ENCODE measurements at places on chromosomes 3 and 15. TPM values are rescaled to one million over a fixed set of nuclear protein-coding genes. Genes with fewer than 3 reads are reported as not detected.

DNA sequence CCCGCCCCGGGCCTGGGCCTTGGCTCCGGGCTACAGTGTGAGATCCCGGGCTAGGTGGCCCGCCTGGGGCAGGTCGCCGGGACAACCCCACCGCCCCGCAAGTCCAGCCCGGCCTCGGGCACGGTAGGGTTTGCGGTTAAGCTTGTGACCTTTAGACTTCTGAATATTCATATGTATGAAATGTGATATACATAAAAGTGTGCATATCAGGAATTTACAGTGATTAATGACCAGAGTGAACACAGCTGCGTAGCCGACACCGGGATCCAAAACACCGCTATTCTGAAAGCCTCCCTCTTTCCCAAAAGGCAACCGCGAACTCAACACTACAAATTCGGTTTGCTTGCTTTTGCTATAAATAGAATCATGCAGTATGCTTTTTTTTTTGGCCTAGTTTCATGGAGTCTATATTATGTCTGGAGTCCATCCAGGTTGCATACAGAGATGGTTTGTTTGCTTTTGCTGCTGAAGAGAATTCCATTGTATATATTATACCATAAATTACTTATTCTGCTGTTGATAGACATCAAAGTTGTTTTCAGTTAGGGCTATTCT lies 636 bp upstream of the SNRPA1 start:
- no peak for DNase-seq

- DNase-seq: no peak
Measured at GRCh38 chr3:33167716-33168336, 50.8 kb downstream of the SUSD5 start.

- DNase-seq: peak; percentile 56
Measured at GRCh38 chr15:52180196-52180835, 10.9 kb downstream of the GNB5 start.

GRCh38 chr3:32383136-32383711 lies 8.4 kb upstream of the CMTM7 start:
- DNase-seq: no peak

- peak; percentile 56 for DNase-seq
Measured at GRCh38 chr3:41199866-41200668, 762 bp downstream of the CTNNB1 start.

DNA sequence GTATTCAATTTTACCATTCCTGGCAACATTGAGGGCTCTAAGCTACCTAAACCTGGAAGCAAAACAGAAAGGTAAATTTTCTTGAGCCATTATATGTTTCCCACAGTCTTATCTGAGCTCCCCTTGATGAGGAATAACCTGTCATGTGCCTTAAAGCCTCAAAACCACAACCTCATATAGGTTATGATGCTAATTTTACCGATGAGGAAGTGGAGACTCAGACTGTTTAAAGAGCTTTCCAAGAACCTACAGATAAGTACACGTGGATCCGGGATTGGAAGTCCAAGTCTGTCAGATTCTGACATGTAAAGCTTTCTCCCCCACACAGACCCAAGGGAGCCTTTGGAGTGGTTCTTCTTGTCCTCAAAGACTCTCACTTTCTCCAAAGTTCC lies 140.5 kb downstream of the SEMA6D start:
- DNase-seq: no peak

DNA sequence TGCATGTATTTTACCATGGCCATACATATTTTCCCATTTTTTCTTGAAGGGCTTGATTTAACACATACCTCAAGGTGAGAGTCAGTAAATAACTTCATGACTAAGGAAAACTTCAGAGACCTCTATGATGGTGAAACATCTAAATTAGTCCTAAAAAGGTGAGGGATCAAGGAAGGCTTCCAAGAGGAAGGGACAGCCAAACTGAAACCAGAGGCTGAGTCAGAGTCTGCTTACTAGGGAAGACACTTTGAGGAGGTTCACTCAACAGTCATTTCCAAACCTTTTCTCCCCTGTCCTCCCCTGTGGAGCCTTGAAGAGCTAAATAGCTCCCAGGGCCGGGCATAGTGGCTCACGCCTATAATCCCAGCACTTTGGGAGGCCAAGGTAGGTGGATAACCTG lies 206.6 kb downstream of the SHQ1 start:
- no peak for DNase-seq

DNA sequence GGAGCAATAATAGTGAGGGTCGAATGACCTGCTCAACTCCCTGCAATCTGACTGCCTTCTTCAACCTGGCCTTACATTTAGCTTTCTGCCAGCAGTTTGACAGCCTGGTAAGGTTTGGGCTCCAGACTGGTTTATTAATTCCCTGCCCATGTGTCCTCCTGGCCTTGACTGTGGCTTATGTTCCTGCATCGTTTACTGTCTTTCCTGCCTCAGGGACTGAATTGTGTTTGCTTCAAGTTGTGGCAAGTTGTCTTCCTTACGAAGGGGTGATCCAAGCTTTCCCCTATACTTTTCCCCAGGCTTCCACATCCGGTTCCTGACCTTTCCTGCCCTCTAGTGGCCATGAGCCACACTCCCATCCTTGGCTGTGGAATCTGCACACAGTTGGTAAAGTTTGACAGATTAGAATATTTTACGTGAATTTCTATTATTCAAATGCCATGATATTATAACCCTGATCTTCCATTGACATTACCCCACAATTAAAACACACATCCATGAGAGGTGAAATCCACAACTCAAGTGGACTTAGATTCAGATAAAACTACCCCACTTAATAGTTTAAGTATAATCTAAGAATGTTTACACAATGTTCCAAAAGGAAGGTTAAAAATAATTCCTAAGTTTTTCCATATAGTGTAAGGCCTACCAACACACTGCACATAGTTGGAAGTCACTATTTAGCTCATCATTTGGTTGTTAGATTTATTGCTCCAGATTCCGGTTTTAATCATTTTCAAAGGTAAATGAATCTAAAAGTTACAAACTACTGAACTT lies 95.7 kb downstream of the NEDD4 start:
- DNase-seq: no peak

GRCh38 chr3:175301741-175302140 lies 442.6 kb downstream of the NAALADL2 start:
- DNase-seq: no peak

GRCh38 chr3:105822171-105823123 lies 46.4 kb downstream of the CBLB start:
- DNase-seq: no peak

DNA sequence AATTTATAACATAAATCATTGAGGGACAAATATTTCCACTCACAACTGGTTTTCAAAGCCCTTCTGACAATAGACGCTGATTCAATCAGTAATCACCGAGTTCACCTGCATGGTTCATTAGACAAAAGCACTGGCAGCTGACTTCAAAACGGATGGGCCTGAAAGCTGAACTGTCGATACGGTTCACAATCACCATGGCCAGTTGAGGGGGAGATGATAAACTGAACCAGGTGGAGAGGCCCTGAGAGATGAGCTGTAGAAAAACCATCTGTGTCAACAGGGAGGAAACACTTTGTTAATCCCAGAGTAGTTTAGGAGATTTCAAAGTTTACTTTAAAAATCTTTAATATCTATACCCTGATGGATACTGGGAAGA lies 75.0 kb downstream of the PEX5L start:
- no peak for DNase-seq

DNA sequence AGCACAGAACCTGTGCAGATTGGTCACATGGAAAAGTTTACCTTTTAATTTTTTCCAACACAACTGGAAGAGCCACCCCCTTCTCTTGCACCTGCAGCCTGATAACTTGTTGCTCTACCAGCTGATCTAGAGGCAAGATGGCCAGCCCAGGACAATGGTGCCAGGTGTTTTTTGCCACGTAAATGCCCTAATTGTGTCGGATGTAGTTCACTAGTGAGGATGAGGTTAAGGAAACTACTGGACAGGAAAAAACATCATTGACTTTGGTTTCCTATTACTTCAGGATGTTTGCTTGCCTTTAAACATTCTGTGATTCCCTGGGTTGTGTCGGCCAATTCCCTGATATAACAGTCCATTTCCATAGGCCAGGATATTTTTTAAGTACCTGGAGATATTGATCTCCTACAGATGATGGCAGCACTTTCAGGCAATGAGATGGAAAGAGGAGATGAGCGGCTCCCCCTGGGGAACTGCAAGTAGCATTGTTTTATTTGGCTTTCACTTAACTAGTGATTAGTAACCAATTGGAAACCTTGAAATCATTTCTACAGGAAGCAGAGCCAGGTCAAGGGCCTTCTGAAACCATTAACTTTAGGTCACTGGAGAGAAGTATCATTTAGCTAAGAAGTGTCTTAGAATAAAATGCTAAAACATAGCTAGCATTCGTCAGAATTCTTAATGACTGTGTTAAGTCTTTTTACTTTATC lies 72.5 kb downstream of the OSBPL10 start:
- DNase-seq: no peak

DNA sequence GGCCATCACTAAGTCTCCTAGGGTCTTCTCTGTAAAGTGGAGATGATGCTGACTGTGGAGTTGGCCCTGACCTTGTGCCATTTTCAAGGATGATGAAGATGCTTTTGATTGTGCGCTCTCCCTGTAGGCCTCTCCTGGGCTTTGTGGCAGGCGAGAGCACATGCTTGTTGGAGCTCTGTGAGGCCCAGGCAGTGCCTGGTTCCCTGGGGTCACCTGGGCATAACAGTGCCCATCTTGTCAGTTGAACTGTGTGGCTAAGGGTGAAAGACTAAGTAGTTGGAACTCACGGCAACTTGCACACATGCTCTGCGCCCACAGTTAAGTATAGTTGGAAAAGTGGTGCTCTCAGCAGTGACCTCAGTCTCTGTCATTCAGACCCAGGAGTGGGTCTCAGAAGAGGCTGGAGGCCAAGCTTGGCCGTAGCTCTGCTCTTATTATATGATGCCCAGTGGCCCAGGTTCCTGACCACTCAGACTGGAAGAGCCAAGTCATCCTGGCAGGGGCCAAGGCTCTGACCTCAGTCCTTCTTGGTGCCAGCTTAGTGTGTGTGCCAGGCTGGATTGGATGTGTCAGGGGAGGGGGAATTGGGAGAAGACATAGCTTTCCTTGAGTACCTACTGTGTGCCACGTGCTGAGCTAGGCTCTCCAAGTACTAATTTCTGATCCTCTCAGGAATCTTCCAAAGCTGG lies 154.6 kb downstream of the EEFSEC start:
- no peak for DNase-seq

DNA sequence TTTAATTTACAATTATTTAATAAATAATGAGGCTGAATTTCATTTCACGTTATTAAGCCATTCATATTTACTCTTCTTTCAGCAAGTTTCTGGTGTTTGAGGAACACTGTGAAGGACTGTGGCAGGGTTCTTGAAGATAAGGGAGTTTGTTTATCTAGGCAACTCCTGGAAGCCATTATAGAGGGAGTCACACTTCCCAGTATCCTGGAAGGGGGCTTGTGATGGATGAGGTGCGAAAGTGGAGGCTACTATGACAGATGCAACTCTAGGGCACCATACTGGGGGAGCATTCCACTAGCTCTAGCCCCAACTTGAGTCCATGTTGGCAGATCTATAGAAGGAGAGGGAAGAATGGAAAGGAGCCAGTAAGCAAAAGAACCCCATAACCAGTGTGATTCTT lies 14.4 kb downstream of the CNOT10 start:
- no peak for DNase-seq

GRCh38 chr3:157082305-157082982 lies 77.5 kb downstream of the CCNL1 start:
- DNase-seq: no peak

GRCh38 chr15:67741308-67741707 lies 84.0 kb upstream of the SKOR1 start:
- no peak for DNase-seq

DNA sequence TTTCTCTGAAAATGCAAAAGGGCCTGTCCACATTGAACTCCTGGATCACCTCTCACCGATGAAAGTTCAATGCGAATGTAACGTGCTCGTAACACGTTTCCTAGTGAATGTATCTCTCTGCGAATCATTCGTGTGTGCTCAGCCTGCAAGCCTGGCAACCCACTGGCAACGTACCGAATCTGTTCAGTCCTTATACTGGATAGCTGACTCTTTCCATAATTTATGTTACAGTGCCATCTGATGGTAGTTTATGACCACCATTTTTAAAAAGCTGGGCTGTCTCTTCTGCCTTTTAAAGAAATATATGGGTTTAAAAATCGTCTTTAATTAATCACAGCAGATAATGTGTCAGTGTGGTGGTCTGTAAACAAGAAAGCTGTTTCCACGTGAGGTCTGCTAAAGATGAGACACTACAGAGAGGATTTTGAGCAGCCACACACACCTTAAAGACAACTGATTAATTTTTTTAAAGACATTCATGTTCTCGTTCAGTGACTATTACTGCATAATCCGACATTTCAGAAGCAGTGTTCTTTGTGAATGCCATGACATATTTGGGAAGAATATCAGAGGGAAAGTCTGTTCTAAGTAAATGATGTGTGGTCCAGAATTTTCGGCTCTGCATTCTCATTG lies 69.4 kb upstream of the FOXP1 start:
- DNase-seq: no peak

DNA sequence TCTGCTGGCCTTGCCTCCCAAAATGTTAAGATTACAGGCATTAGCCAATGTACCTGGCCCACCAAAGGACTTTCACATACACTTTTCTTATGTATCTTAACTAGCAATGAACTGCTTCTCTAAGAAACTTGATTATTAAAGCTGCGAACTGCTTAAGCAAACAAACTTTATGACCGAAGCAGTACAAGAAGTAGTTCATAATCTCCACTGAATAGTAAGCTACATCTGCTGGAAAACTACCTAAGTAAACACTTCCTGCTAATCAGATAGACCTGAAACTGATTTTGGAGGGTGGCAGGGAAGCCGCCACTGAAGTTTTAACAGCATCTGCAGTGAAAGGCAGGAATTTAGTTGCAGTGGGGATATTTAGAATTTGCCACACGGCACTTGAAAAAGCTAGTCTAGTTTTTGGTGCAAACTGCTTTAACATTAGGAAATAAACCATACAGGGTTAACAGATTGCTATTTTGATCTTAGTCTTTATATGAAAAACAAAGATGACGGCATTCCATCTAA lies 8.1 kb downstream of the HYPK start:
- DNase-seq: no peak

GRCh38 chr15:39403640-39404117 lies 177.2 kb upstream of the THBS1 start:
- no peak for DNase-seq

DNA sequence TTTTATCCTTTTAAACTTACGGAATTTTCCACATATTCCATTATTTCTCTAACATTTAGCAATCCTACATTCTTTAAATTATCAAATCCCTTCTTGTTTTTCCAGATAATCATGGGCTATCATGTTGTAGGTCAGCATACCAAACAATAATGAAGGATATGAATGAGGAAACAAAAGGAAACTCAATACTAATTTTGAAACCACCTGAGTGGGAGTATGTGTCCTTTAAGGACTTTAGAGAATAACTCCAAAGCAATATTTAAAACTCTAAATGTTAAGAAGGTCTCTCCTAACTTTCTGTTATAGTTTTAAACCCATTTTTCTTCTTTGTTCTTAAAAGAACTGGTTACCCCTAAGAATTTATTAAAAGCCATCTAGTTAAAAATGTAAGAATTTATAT lies 43.0 kb downstream of the TP53BP1 start:
- DNase-seq: no peak

GRCh38 chr15:90231028-90232017 lies 2.4 kb downstream of the CIB1 start:
- peak; percentile 87 for DNase-seq

CX3CR1 gene
- 6.2 TPM for total RNA-seq

CHRNA5 gene
- 3.1 TPM for total RNA-seq

ARGFX gene
- total RNA-seq: not detected

NAA50 gene
- total RNA-seq: 104 TPM

PRTG gene
- not detected for total RNA-seq

ATP11B gene
- 128 TPM for total RNA-seq

CHL1 gene
- not detected for total RNA-seq
